ENCODE measurements at places on chromosomes 7 and 10.

- no peak for DNase-seq
Observed at GRCh38 chr7:47183862-47184590, 397.9 kb downstream of the TNS3 start.

- DNase-seq = no peak
Observed at GRCh38 chr7:92681633-92682032, 91.4 kb upstream of the FAM133B start.

GRCh38 chr7:6026820-6027311, 4.3 kb upstream of the ANKRD61 start:
- no peak for DNase-seq

GRCh38 chr7:121163699-121164098, 165.1 kb upstream of the WNT16 start:
- DNase-seq = no peak

DNA sequence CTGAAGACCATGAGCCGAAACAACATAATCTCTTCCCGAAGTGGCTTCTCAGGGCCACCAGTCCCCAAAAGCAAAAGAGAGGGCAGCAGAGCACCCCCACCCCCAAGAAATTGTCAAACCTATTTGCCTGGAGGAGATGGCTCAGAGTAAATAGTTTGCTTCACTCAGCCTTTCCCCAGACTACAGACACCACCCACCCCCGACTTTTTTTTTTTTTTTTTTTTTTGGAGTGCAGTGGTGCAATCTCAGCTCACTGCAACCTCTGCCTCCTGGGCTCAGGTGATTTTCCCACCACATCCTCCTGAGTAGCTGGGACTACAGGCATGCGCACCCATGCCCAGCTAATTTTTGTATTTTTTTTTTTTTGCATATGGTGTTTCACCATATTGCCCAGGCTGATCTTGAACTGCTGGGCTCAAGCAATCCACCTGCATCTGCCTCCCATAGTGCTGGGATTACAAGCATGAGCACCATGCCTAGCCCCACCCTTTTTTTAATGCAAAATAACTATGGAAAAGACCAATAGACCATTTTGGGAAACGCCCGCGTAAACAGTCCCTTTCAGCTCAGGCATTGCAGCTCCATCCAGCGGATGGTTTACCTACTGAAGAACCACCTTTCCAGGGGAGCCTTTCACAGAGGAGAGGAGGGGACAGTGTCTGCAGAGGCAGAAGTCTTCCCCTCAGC, 9.7 kb downstream of the ZMIZ1 start:
- DNase-seq = no peak

GRCh38 chr7:25835197-25835596, 316.8 kb upstream of the NFE2L3 start:
- DNase-seq = no peak

DNA sequence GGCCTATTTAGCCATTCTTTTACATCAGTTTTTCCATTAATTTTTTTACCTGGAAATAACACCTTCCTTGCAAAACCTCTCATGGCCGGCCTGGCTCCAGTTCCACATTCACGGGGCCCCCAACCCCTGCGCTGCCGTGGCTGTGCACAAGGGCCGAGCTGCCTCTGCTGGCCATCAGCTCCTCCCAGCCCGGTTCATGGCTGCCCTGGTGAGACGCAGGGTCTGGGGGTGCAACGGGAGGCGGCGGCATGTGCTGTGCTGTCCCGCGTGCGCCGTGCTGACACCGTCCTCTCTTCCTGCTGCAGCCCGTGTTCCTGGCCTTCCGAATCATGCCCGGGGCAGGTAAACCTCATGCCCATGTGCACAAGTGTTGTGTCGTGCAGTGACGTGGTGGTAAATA, 4.4 kb downstream of the NKX6-2 start:
- no peak for DNase-seq

DNA sequence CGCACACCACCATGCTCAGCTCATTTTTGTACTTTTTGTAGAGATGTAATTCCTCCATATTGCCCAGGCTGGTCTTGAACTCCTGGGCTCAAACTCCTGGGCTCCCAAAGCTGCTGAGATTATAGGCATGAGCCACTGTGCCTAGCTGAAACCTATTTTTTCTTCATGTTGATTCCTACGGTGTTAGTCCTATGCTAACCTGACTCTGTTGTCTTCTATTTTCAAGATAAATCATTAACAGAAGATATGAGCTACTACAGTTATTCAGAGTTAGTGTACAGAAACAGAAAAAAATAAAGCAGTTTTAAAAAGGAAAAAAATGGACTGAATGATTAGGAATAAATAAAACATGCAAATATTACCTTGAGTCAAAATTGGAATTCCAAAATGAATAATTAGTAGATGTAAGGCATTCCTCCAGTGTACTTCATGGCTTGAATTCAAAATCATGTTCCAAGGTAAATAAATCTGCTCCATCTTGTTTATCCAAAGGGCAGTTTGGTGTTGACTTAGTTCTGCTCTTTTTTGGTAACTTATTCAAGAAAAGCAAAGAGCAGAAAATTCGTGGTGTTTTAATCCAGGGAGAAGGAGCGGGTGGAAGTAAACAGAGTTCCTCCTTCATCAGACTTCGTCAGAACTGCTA, 185.8 kb downstream of the CACNB2 start:
- no peak for DNase-seq

DNA sequence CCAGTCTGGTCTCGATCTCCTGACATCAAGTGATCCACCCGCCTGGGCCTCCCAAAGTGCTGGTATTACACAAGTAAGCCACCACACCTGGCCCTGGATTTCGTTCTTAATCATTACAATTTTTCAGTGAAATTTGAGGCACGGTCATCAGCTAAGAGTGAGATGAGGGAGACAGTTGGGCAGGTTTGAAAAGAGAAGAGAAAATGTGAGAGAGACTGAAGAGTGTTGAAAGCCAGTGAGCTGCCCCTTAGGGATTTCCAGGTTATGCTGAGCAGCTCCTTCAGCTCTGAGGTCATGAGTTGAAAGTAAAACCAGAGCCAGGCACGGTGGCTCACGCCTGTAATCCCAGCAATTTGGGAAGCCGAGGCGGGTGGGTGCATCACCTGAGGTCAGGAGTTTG, 5.9 kb upstream of the UPF2 start:
- no peak for DNase-seq

DNA sequence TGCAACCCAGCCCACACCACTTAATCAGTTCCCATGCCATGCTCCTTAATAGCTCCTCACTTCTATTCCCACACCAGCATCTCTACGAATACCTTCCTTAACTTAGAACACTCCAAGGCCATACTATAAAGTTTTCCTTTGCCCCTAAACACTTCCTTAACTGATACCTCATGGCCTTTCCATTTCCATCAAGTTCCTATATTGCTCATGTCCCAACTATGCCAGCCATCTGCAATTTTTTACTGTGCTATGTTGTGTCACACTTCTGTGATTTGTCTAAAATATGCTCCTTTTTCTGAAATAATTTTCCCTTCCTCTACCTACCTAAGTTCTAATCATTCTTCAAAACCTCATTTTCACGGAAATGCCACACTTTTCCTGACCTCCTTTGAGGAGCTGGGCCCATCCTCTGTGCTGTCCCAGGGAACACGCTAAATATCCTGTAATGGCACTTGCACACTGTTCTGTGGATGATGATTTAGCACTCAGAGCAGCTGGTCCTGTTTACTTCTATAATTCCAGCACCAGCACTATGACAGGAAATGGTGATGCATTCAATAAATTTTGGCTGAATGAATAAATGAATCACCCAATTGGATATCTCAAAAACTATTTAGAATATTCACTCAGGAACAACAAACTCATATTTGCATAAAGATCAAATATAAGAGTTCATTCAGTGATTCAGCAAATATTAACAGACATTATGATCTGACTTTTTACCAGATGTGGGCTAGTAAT, 266.5 kb upstream of the HGF start:
- no peak for DNase-seq

DNA sequence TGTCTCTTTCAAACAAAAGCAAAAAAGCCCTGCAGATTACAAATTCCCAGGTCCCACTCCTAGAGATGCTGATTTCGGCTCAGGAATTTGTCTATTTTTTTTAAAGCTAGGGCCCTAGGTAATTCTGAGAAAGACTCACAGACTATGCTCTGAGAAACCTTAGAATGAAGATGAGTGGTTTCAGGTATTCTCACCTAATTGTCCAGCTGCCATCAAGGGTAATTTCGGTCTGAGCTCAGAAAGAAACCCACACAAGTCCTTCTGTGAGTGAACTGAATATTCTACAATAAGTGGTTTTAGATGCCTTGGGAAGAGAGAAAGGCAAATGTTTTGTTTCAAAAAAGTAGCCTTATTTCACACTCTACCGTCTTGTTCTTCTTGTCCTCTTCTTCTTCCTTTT, 45.7 kb downstream of the DCLRE1A start:
- no peak for DNase-seq

DNA sequence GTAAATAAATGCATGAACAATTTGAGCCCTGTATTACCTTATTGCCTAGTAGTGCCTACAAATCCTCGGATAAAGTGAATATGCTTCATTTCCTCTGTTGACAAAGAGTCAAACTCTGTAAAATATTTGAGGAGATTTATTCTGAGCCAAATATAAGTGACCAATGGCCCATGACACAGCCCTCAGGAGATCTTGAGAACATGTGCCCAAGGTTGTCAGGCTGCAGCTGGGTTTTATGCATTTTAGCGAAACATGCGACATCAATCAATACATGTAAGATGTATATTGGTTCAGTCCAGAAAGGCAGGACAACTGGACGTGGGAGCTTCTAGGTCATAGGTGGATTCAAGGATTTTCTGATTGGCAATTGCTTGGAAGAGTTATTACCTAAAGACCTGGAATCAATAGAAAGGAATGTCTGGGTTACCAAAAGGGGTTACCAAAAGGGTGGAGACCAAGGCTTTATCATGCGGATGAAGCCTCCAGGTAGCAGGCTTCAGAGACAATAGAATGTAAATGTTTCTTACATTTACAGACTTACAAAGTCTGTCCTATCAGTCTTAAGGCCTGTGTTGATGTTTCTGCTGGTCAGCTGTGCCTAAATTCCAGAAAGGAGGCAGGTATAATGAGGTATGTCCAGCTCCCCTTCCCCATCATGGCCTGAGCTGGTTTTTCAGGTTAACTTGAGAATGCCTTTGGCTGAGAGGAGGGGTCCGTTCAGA, 220.1 kb upstream of the FZD1 start:
- DNase-seq = no peak

- no peak for DNase-seq
Observed at GRCh38 chr7:15686295-15686956, at the start of gene MEOX2. Gene MEOX2 (minus strand): TSS chr7:15686683. CDS start chr7:15686402, 281 bp downstream.

DNA sequence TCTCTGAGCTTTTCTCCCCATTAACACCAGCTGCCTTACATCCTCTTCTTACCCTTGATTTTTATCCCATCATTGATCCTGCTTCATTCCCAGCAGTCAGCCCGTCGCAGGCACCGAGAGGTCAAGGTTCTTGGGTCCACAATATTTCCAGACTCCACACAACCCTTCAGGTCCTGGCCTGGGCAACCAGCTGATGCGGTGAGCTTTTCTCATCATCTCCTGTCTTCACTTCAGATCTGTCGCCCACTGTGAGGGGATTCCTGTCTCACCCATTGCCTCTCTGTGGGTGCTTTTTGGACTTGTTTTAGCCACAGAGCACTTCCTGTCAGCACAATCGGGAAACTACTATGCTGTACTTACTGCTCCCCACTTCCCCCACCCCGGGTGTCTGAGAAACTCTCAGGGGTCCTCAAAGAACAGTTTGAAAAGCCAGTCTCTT, 8.4 kb upstream of the PVRIG start:
- DNase-seq = no peak

DNA sequence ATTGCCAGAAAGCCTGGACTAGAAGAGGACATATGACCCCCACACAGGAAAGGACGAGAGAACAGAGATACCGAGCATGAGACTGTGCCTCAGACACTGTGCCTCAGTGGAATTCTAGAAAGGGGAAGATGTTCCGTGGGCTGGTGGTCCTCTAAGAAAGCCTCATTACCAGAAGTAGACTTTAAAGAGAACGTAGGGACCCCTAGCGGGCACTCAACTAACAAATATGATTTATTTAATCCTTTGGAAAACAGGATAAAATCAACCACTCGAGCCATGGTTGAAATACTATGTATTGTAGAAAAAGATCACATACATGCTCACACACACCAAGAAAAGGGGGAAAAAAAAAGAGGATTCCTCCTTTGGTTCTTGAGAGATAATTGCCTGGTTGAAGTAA, 701.2 kb upstream of the SORCS1 start:
- no peak for DNase-seq

- DNase-seq = no peak
Observed at GRCh38 chr7:91239171-91239604, 25.0 kb upstream of the FZD1 start.

DNA sequence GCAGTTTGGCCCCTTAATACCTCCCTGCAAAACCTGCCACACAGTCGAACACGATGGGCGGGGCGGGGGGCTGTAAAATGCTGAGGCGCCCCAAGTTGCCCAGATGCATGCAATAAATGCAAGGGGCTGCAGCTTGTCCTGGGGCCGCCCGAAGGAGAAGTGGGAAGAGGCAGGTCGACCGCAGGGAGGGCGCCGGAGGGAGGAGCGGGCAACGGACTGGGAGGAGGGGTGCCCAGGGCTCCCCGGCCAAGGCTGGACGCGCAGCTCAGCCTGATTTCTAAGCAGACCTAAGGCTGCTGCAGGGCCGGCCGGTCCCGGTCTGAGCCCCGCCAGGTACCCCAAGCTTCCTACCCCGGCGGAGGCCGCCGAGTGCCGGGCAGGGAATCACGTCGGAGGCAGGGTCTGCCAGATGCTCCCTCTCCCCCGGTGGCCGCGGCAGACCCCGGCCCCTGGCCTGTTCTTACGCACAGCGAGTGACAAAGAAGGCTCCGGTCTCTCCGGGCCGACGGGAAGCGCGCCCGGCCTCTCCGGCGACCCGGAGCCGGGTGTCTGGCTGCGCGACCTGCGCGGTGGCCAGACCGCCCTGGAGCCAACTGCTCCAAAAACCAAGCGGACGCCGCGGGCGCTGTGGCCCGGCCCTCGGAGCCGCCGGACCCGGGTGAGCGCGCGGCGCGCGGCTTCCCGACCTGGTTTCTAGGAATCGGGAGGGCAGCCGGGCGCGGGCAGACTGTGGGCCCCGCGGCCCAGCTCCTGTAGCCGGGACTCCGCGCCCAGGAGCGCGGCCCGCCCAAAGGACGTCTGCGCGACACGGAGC, 744 bp upstream of the EBF3 start:
- no peak for DNase-seq

- no peak for DNase-seq
Observed at GRCh38 chr7:139648391-139648861, 124.9 kb downstream of the CLEC2L start.

- DNase-seq = no peak
Observed at GRCh38 chr10:104331208-104331838, 6.9 kb downstream of the ITPRIP start.

DNA sequence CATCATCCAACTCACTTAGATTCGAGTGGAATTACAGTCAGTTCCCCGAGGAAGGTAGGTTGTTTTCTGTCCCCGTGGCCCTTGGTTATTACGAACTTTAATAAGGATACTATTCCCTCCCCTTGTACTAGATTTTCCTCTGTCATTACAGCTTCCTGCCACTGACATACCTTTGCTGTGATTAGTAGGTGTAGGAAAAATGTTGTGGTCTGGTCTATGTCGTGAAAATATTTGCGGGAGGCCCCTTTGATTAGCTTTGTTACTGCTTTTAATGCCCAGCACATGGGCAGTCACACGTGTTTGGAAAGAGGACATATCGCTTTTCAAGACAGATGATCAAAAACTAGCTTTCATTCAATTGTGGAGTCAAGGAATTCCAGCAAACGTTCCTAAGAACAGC, 92.2 kb downstream of the GATA3 start:
- DNase-seq = no peak

- DNase-seq = no peak
Observed at GRCh38 chr10:115024371-115024770, 68.8 kb upstream of the ATRNL1 start.

- DNase-seq = no peak
Observed at GRCh38 chr7:83957333-83957732, 237.3 kb downstream of the SEMA3A start.

All from NCI-H1048 (cell line).